Liver (tissue), 10 donors: ENCODE measurements at places on chromosomes 7 and 10.

DNA sequence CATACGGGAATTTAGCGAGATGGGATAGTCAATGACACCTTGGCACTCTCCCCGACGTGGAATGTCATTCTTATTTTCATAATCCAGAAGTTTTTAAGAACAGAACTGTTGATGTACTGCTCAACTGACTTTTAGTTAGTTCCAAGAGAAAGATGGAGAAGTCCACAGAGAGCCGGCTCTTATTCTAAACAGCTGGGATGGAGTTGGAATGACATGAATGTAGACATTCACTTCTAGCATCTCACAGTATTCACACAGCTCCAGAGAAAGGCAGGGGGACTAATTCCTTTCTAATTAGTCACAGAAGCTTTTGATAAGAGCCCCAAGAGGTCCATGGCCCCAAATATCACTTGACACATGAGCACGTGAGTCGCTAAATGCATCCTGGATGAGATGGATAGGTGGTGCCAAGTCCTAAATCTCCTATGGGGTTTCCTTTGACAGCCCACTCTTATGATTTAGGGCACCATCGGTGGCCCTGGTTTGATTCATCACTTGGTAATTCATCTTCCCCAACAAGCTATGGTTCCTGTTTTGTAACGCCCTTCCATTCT is 420.3 kb upstream of the AUTS2 start:
- DNase-seq = no peak

- no peak for DNase-seq
Observed at GRCh38 chr7:100974021-100974420, 4.7 kb downstream of the MUC12 start.

GRCh38 chr7:133051066-133051465 is 30.8 kb downstream of the CHCHD3 start:
- DNase-seq = no peak

GRCh38 chr7:69959789-69960499 is 361.7 kb downstream of the AUTS2 start:
- DNase-seq = no peak

DNA sequence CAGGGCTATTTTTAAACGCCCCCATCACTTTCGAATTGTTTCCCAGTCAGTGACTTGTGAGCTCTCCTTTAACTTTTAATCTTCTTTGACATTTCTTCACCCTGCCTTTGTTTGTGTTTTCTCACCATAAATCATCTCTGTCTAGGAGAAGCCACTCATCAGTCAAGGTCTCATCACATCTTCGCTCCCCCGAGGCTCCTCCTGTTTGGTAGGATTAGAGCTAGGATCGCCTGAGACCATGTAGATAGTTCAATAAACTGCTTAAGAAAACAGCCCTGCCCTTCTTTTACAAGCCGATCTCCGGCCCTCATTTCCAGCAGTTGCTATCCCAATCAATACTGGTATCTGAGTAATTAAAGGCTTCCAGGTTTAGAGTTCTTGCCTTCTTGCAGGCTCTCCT is 472.8 kb upstream of the ADARB2 start:
- no peak for DNase-seq

DNA sequence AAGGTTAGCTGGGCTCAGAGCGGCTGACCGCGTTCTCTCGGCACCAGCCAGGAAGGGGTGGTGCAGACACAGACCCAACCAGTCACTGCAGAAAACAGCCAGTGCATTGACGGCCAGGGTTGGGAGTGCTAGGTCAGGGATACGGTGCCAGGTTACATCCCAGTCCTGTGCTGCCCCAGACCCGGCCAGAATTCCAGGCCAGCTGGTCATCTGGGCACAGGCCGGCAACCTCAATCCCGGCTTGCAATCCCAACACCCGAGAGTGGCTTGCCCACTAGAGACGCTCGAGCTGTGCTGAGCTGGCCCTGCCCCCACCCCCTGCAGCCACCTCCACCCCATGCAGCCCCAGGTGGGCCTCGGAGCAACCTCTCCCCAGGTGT is 3.8 kb downstream of the PRAP1 start:
- no peak for DNase-seq

DNA sequence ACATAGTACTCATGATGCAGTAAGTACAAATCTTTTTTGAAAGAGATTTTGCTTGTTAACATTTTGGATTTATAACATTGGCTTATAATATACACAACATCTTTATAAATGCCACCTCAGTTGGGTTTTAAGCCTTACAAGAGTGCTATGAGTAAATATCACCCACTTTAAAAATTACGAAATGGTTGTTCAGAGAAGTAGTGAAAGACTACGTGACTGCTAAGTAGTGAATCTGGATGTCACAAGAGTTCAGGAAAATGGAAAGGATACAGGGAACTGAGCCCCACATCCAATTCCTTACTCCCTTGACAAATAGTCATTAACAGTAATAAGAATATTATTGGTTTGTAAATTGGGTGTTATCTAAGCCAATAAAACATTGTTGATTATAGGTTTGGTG is 20.0 kb downstream of the TMEM106B start:
- DNase-seq = no peak

- no peak for DNase-seq
Observed at GRCh38 chr7:47941136-47941844, 7.0 kb downstream of the PKD1L1 start.

GRCh38 chr7:47681249-47681810 is 99.4 kb upstream of the TNS3 start:
- DNase-seq = no peak

GRCh38 chr10:123021517-123021916 is 12.7 kb downstream of the ACADSB start:
- no peak for DNase-seq

- DNase-seq = no peak
Observed at GRCh38 chr7:16817536-16817935, 12.7 kb upstream of the AGR2 start.

GRCh38 chr10:13792006-13792405 is 205.2 kb downstream of the PRPF18 start:
- DNase-seq = no peak

DNA sequence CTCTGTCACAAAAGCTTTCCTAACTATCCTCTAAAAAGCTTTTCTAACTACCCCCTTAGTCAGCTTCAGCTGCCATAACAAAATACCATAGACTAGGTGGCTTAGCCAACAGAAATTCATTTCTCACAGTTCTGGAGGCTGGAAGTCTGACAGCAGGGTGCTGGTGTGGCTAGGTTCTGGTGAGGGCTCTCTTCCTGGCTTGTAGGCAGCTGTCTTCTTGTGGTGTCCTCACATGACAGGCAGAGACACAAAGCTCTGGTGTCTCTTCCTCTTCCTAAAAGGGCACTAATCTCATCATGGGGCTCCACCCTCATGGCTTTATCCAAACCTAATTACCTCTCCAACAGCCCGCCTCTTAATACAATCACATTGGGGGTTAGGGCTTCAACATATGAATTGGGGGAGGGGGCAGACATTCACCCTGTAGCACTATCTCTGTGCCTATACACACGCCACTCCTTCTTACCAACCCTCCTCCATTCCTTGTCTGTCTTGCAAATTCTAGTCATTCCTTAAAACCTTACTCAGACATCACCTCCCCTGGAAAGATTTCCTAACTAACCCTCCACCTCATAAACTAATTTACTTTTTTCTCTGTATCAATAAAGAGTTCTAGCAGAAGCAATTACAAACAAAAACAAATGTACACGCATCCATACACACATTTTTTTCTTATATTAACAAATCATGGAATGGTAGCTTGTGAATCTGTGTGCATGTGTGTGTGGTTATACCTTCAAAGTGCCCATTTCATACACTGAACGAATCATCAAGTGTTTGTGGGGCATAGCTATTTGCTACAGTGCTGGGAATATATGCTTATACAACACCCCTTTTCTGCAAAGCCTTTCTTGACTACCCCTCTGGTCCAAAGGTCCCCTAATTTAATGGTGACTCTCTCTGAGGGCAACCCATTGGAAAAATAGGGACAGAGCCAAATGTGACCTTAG is 26.4 kb downstream of the RHOBTB1 start:
- no peak for DNase-seq

- no peak for DNase-seq
Observed at GRCh38 chr7:154489897-154490296, 437.7 kb downstream of the DPP6 start.

GRCh38 chr7:16933296-16934279 is 51.8 kb upstream of the AGR3 start:
- DNase-seq = no peak

GRCh38 chr7:70356085-70356786 is 758.0 kb downstream of the AUTS2 start:
- no peak for DNase-seq

- no peak for DNase-seq
Observed at GRCh38 chr10:47121336-47121735, 178.7 kb upstream of the GDF10 start.

DNA sequence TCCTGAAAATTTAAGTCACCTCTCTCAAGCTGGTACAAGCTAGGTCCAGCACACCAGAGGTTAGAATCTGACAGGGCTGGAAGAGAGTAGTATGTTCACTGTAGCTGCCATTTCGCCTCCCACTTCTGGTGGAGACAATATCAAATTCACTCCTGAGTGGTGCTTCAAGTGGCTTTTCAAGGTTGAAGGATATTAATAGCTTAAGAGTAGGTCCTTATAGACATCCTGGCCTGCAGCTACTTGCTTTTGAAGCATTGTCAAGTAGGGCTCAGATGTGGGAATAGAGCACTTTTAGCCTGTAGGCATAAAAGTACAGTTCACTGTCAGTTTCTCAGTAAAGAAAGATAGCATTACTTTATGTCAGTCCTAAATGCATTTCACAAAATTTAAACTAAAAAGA is 270.5 kb upstream of the PLPP4 start:
- DNase-seq = no peak

DNA sequence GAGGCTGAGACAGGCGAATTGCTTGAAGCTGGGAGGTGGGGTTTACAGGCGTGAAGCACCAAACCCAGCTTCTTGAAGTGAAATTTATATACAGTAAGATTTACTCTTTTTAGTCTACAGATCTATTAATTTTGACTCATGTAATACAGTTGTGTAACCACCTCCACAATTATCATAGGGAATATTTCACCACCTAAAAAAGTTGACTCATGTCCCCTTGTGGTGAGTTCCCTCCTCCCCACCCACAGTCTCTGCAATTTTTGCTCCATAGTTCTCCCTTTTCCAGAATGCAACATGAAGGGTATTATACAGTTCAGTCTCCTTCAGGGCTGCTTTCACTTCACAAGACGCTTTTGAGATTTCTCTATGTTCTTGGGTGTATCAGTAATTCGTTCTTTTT is 156.8 kb downstream of the FAM107B start:
- no peak for DNase-seq

GRCh38 chr10:77926566-77927401 is at the start of gene DLG5:
Gene DLG5 (minus strand): TSS chr10:77926755. CDS start chr10:77926520, 235 bp downstream.
- peak; percentile 43 for DNase-seq

- no peak for DNase-seq
Observed at GRCh38 chr10:1939016-1939415, 201.7 kb upstream of the ADARB2 start.

- no peak for DNase-seq
Observed at GRCh38 chr7:134464496-134464895, 5.6 kb upstream of the AKR1B1 start.

GRCh38 chr7:107505362-107505761 is 35.5 kb downstream of the GPR22 start:
- DNase-seq = no peak

- DNase-seq = no peak
Observed at GRCh38 chr7:92508946-92509345, 19.4 kb downstream of the PEX1 start.

DNA sequence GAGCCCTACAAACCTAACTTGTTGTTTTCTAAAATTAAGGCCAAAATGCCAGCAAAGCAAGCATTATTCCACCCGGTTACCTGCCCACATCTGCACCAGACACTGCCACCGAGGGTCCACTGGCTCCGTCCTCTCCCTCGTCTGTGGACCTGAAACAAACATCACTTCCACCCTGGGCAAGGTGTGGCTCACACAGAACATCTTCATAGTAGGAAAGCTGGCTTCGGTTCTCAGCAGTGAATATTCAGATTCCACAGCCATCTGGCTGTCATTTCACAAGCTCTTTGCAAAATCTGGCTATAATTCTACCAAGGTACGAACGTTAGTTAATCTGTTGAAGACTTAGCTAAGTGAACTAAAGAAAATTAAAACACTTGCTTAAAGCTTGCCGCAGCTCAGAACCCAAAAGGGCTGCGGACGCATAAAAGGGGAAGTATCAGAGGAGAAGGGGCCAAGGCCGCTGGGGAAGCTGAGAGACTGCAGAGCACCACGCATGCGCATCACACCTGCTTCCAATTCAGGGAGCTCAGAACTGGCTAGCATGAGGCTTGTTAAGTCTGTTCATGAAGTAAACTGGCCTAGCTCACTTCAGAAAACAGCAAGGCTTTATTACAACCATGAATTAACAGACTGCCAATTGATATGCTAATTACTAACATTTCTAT is 46.1 kb downstream of the PTPRN2 start:
- DNase-seq = no peak

DNA sequence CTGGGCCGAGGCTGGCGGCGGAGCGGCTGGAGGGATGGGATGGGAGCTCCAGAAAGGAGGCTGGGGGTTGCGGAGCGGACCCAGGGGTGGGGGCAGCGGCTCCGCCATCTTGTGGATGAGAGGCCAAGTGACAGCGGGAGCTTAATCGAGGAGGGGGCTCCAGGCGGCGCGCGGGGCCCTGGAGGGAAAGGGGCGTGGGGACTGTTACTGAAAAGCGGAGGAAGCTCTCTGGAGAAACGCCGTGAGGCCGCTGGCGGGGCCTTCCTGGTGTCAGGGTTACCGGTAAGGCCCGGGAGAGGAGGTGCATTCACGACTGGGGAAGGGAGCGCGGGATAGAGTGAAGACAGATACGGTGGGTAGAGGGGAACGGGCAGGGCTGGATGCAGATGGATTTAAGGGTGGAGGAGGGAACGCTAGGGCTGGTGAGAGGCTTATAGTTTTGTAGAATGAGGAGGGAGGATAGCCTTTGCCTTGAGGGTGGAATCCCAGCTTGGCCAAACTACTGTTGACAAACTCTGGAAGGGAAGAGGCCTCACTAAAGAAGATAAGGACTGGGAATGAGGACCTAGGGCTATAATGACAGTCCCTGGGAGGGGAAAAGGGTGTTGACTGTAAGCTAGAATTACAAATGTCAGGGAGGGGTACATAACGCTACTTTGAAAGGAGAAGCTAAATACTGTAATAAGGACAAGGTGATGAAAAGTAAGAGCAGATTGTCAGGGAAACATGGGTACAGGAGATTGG is 535 bp downstream of the BTRC start:
- peak; percentile 60 for DNase-seq

DNA sequence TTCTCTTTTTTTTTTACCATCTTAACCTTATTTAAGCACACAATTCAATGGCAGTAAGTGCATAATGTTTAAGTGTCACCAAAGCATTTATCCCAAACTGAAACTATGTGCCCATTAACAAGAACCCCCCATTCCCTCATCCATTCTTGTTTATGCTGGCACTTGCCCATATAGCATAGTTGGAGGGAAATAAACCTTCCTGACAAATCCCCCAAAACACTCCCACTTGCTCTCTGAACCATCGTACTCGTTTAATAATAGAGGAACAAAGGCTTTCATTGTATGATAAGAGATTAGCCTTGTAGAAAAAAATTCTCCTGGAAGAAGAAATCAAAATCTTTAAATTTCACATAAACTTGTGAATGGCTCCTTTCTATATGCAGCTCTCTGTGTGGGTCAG is 26.4 kb upstream of the KCNMA1 start:
- no peak for DNase-seq
